ENCODE measurements at places on chromosomes 2 and 18.

DNA sequence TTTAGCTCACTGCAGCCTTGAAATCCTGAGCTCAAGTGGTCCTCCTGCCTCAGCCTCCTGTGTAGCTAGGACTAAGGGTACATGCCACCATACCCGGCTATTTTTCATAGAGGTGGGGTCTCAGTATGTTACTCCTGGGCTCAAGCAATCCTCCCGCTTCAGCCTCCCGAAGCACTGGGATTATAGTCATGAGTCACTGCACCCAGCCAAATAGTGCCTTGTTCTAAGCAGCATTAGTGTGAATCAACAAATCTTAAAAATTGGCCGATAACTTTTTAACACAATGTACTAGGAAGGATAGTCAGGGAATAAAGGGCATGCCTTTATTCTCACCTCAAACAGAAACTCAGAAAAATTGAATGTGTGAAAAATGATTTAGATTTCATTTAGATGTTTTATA lies 51.6 kb downstream of the XRCC5 start:
- no peaks in the 10 kb centered on the region for H3K27me3 ChIP-seq
- H3K27ac ChIP-seq, result no peak overlapping the region
- DNase-seq, result no peak
- H3K36me3 ChIP-seq, result peaks cover 59% of the 10 kb centered on the region
- H3K4me1 ChIP-seq, result no peaks in the 10 kb centered on the region

GRCh38 chr2:227228061-227228667 lies 63.7 kb downstream of the COL4A3 start:
- H3K27ac ChIP-seq, result no peak overlapping the region
- no peak overlapping the region for H3K4me3 ChIP-seq

DNA sequence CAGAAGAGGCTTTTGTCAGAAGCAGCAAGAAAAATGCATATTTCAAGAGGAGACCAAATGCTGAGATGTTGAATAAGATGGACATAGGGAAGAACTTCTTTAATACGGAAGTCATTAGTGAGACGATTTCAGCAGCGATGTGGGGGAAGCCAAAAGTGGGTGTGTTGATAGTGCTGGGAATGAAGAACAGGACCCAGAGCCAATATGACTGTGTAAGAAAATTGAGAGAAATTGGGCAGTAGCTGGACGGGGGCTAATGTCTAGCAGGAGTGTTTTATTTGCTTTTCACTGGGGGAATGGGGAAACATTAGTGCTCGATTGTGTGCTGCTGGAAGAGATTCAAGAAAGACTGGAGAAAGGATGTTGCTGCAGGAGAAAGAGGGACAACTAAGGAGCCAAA lies 788.7 kb upstream of the KLHL29 start:
- H3K27ac ChIP-seq, result no peak overlapping the region
- no peaks in the 10 kb centered on the region for H3K36me3 ChIP-seq
- H3K4me1 ChIP-seq, result no peaks in the 10 kb centered on the region
- H3K27me3 ChIP-seq, result no peaks in the 10 kb centered on the region

- no peak overlapping the region for H3K27ac ChIP-seq
- peaks cover 14% of the 10 kb centered on the region for H3K36me3 ChIP-seq
- no peak overlapping the region for H3K4me3 ChIP-seq
- no peak for DNase-seq
- H3K27me3 ChIP-seq, result no peaks in the 10 kb centered on the region
Measured at GRCh38 chr18:58373481-58373880, 255.4 kb downstream of the ALPK2 start.

DNA sequence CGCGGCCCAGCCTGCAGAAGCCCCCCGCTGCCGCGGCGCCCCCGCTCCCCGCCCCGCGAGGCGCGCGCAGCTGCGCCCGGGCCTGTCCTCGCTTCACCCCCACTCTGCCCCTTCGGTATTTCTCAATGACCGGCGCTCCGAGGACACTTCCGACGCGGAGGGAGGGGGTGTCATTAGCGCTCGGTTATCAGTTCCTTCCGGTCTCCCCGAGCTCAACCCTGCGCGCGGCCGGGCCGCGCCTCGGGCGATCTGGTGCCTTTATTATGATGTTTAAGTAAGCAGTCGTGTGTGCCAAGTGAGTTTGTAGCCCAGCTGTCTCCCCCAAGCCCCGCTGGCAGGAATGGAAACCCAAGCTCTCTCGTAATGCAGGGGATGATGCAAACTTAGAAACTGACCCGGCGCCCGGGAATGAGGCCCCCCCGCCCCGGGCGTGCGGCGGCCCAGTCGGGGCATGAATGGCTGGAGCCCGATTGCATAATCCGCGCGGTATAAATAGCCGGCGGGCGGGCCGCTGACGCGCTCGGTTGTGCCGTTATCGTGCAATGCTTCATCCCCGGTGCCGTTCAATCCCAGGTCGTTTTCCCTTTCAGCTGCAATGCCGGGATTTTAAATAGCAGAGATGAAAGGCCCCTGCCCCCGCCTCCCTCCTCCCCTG lies 3.9 kb upstream of the SPRED2 start:
- H3K36me3 ChIP-seq, result no peaks in the 10 kb centered on the region
- peak overlapping the region; percentile 98 for H3K27ac ChIP-seq
- peak; percentile 76 for DNase-seq
- H3K4me3 ChIP-seq, result peak overlapping the region; percentile 77

GRCh38 chr18:26941584-26941983 lies 76.1 kb upstream of the AQP4 start:
- no peaks in the 10 kb centered on the region for H3K27me3 ChIP-seq
- DNase-seq, result no peak
- no peaks in the 10 kb centered on the region for H3K36me3 ChIP-seq
- H3K4me1 ChIP-seq, result no peaks in the 10 kb centered on the region

GRCh38 chr2:20424300-20425290 lies 22.3 kb upstream of the RHOB start:
- peaks cover 14% of the 10 kb centered on the region for H3K4me1 ChIP-seq
- no peaks in the 10 kb centered on the region for H3K27me3 ChIP-seq
- H3K36me3 ChIP-seq, result no peaks in the 10 kb centered on the region

DNA sequence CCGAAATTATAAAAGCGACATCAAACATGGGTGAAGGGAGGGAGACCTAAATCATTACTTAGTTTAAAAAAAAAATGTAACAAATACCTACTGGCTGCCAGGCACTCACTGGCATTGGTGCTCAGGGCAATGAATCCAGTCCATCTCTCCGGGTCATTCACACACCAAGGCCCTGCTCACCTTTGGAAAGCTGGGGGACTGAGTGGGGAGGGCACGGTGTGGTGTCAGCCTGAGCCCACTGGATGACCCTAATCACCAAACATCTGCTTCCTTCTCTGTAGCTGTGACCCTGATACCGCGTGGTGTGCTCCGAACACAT lies 336 bp upstream of the DDX1 start:
- H3K27ac ChIP-seq, result peak overlapping the region; percentile 91
- peaks cover 18% of the 10 kb centered on the region for H3K4me1 ChIP-seq
- H3K4me3 ChIP-seq, result no peak overlapping the region
- H3K36me3 ChIP-seq, result peaks cover 1% of the 10 kb centered on the region

- H3K4me1 ChIP-seq, result no peaks in the 10 kb centered on the region
- H3K27me3 ChIP-seq, result no peaks in the 10 kb centered on the region
- H3K4me3 ChIP-seq, result no peak overlapping the region
- DNase-seq, result no peak
- no peaks in the 10 kb centered on the region for H3K36me3 ChIP-seq
Measured at GRCh38 chr2:102282678-102283091, 28.7 kb upstream of the IL1RL1 start.

- H3K27ac ChIP-seq, result no peak overlapping the region
- H3K36me3 ChIP-seq, result no peaks in the 10 kb centered on the region
- no peaks in the 10 kb centered on the region for H3K4me1 ChIP-seq
- no peaks in the 10 kb centered on the region for H3K27me3 ChIP-seq
- DNase-seq, result no peak
- no peak overlapping the region for H3K4me3 ChIP-seq
Measured at GRCh38 chr2:67713376-67713775, 316.2 kb downstream of the ETAA1 start.

DNA sequence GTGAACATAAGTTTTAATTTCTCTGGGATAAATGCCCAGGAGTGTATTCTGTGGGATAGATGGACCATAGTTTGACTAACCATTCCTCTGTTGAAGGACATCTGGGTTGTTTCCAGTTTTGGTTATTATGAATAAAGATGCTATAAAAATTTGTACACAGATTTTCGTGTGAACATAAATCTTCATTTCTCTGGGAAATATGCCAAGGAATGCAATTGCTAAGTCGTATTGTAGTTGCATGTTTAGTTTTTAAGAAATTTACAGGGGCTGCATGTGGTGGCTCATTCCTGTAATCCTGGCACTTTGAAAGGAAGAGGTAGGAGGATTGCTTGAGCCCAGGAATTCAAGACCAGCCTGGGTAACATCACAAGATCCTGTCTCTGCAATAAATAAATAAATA lies 6.9 kb upstream of the SLC11A1 start:
- no peak overlapping the region for H3K27ac ChIP-seq
- H3K27me3 ChIP-seq, result no peaks in the 10 kb centered on the region
- H3K36me3 ChIP-seq, result no peaks in the 10 kb centered on the region
- no peaks in the 10 kb centered on the region for H3K4me1 ChIP-seq

- DNase-seq, result peak; percentile 21
- H3K27ac ChIP-seq, result no peak overlapping the region
- no peak overlapping the region for H3K4me3 ChIP-seq
- H3K4me1 ChIP-seq, result no peaks in the 10 kb centered on the region
Measured at GRCh38 chr2:240300261-240300821, 135.1 kb upstream of the GPC1 start.

- no peak overlapping the region for H3K4me3 ChIP-seq
- no peaks in the 10 kb centered on the region for H3K27me3 ChIP-seq
- no peaks in the 10 kb centered on the region for H3K4me1 ChIP-seq
- no peak overlapping the region for H3K27ac ChIP-seq
- H3K36me3 ChIP-seq, result no peaks in the 10 kb centered on the region
Measured at GRCh38 chr2:2636813-2637212, 305.7 kb upstream of the MYT1L start.

- H3K4me3 ChIP-seq, result no peak overlapping the region
- no peaks in the 10 kb centered on the region for H3K36me3 ChIP-seq
- H3K4me1 ChIP-seq, result no peaks in the 10 kb centered on the region
- no peak for DNase-seq
- H3K27me3 ChIP-seq, result no peaks in the 10 kb centered on the region
- no peak overlapping the region for H3K27ac ChIP-seq
Measured at GRCh38 chr18:7575465-7576028, 8.4 kb downstream of the PTPRM start.

DNA sequence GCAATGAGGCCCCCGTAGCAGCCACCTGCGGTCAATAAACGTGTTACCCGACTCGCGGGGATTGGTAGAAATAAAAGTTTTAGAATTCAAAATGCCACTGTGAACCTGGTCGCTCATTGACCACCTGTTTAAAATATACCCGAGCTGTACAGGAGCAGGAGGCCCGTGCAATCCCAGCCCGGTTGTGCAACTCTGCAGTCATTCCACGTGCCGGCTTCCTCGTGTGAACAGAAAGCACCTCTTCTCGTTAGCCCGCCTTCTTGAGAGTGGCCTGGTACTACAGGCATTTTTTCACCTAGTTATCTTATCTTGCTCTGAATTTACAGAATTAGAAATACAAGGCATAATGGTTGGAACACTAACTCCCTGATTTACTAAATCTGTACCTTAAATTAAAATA lies 660.7 kb downstream of the GALR1 start:
- no peaks in the 10 kb centered on the region for H3K4me1 ChIP-seq
- no peaks in the 10 kb centered on the region for H3K36me3 ChIP-seq
- no peak overlapping the region for H3K27ac ChIP-seq
- DNase-seq, result no peak

DNA sequence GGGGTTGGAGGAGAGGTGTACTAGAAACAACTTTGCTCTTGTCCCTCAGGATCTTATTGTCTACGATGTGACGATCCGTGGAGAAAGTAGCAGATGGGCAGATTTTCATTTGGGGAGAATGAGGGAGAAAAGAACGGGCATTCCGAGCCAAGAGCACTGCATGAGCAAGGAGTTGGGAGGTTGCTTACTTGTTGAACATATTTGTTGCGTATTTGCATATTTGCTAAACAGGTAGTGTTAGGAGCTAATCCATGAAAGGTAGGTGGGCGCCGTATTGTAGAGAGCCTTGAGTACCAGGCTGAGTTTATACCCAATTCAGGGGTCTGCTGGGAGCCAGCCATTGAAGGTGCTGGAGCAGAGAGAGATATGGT lies 490 bp downstream of the BCS1L start:
- H3K4me1 ChIP-seq, result peaks cover 9% of the 10 kb centered on the region
- peaks cover 47% of the 10 kb centered on the region for H3K36me3 ChIP-seq
- DNase-seq, result no peak

GRCh38 chr18:77098029-77098428 lies 34.6 kb downstream of the MBP start:
- H3K4me3 ChIP-seq, result no peak overlapping the region
- DNase-seq, result no peak
- peaks cover 2% of the 10 kb centered on the region for H3K4me1 ChIP-seq
- H3K36me3 ChIP-seq, result peaks cover 3% of the 10 kb centered on the region
- H3K27me3 ChIP-seq, result no peaks in the 10 kb centered on the region

- DNase-seq, result no peak
- H3K36me3 ChIP-seq, result no peaks in the 10 kb centered on the region
- H3K27me3 ChIP-seq, result no peaks in the 10 kb centered on the region
- no peaks in the 10 kb centered on the region for H3K4me1 ChIP-seq
- no peak overlapping the region for H3K27ac ChIP-seq
Measured at GRCh38 chr2:181378491-181378890, 78.7 kb upstream of the ITGA4 start.

DNA sequence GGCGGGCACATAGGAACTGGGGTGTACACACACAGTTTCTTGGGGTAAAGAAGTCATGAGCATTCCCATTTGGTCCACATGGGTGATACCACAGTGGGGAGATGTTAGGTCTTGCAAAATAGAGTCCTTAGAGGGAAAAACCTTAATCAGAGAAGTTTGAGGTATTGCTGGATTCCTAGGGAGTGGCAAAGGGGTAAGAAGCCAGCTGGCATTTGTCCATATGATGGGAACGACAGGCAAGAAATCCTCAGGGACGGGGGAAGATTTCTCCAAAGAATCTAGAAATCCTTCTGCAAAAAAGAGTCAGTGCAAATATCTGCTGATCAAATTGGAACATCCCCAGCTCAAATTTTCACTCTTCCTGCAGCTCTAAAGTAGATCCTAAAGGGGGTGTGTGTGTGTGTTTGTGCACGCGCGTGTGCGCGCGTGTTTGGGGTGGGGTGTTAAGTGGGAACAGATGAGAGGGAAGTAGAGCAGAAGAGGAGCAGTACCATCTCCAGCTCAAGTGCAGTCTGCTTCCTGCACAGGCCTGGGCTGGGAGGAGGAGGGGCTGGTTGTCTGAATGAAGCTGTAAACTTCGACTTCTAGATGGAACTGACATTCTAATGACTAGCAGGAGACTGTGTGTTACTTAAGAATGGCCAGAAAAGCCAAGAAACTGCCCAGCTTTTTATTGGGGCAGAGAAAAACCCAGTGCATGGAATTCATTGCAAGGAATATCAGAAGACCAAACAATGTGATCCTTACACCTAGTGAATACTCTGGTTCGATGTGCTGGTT lies 168.0 kb downstream of the SPP2 start:
- H3K4me3 ChIP-seq, result no peak overlapping the region
- no peaks in the 10 kb centered on the region for H3K36me3 ChIP-seq
- H3K27ac ChIP-seq, result no peak overlapping the region
- no peaks in the 10 kb centered on the region for H3K27me3 ChIP-seq

- H3K4me1 ChIP-seq, result no peaks in the 10 kb centered on the region
- H3K4me3 ChIP-seq, result no peak overlapping the region
- DNase-seq, result no peak
- H3K36me3 ChIP-seq, result no peaks in the 10 kb centered on the region
Measured at GRCh38 chr18:2330764-2331163, 240.5 kb downstream of the METTL4 start.
